ENCODE measurements at places on chromosomes 2 and 18.

GRCh38 chr2:53467467-53468180, 300.0 kb upstream of the CHAC2 start:
- DNase-seq = no peak

DNA sequence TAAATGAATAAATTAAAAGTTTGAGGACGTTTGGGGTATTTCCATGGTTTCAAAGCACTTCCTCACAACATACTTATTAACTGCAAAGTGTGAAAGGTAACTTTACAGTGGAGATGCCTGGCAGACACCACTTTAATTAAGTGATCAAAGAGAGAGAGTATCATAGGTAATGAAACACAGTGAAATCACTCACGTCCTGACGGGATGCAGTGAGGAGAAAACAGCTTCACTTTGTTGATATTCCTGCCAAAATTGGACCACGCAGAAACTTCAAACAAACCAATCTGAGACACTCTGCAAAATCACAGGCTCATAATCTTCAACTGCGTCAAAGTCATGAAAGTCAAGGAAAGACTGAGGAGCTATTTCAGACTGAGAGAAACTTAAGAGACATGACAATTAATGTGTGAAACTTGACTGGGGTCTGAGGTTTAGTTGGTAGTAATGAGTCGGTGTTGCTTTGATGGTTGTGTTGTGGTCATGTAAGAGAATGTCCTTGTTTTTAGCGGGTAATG, 66.0 kb upstream of the ITGB6 start:
- DNase-seq = no peak

GRCh38 chr2:25076749-25077148, 34.9 kb downstream of the EFR3B start:
- DNase-seq = no peak

DNA sequence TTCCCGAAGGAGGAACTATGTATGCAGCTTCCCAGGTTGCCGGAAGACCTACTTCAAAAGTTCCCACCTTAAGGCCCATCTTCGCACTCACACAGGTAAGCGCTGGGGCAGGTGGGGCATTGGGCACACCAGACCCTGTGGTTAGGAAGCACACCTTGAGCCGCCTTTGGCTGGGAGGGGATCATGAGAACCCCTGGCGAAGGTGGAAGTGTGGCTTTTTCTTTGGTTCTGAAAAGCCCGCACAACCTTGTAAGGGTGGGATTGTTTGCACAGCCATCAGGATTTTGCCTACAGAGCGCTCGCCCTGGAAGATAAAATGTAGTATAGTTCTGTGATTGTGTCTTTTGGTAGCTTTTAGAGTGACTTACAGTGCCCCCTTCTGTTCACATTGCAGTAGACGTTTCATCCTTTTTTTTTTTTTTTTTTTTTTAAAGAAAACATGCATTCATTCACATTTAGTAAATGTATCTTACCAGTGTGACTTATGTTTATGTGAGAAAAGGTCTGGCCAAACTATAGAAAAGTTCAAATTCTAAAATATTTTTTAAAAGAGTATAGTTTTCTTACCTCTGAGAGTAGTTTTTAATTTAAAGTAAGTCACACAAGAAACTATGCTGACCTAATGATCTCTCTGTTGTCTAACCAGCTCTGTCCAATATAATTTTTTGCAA, 5.3 kb downstream of the KLF11 start:
- DNase-seq = no peak

DNA sequence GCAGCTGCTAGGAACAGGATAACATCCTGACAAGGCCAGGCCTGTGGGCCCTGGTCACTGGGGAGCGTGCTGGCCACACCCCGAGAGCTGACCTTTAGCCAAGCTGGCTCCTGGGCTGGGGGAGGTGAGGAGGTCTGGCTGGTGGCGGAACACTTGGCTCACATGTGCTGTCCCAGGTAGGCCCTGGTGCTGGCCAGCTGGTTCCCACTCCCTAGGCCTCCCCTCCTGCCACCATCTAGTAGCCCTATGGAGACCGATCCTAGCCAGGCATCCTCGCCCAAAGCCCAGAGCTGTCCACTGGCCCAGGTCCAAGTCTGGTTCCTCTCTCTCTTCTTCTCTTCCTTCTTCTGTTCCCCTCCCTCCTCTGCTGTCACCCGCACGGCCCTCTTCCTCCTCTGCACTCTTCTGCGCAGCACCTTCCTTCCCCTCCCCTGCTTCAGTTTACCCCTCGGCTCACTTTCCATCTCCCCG, 52.4 kb downstream of the TNS1 start:
- DNase-seq = no peak

DNA sequence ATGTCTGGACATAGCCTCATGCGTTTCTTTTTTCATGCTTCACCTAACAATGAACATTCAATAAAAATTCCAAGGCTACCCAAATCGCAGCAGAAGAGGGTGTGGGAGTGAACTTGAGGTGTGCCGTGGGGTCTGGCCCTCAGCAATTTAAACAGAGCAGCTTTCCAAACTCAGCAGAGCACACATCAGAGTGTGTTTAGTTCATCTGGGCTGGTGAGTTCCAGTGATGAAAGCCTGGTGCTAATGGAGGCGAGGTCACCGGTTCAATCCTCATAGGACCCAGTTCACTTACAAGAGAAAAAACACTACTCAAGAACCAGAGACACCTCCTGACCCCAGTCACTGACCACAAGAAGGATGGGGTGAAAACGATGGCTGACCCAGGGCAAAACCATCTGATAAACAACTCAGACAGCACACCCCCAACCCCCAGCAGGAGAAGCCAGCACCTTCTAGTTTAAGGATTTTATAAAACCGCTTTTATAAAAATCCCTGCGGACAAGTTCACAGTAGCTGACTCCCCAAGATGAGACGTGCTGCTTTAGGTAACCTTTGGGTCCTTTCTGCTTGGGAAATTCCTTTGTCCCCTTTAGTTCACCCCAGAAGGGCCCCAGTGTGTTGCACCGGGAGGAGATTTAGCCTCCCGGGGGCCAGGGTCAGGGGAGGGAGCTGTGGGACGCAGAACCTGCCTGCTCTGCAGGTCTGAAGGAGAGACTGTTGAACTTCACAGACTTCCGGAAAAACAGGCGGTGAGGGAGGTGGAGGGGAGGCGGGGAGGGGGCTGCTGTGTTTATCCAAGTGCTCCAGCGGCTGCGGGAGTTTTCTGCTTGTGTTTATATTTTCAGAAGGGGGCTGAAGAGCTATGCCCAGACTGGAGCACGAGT, 152.7 kb upstream of the SOX11 start:
- DNase-seq = peak; percentile 7

- peak; percentile 21 for DNase-seq
These were observed 510.3 kb downstream of the RNF144A start for GRCh38 chr2:7427293-7428060.

Data from endothelial cell (in vitro differentiated cells).